ENCODE measurements at places on chromosomes 3 and 15.
A peak's percentile ranks its signal among the peaks of the same experiment; 100 is the strongest.

GRCh38 chr3:149339931-149340309, 6.5 kb upstream of the TM4SF18 start:
- peak overlapping the region; percentile 88 for H3K27ac ChIP-seq
- no peak overlapping the region for H3K4me3 ChIP-seq
- peaks cover 34% of the 10 kb centered on the region for H3K4me1 ChIP-seq

DNA sequence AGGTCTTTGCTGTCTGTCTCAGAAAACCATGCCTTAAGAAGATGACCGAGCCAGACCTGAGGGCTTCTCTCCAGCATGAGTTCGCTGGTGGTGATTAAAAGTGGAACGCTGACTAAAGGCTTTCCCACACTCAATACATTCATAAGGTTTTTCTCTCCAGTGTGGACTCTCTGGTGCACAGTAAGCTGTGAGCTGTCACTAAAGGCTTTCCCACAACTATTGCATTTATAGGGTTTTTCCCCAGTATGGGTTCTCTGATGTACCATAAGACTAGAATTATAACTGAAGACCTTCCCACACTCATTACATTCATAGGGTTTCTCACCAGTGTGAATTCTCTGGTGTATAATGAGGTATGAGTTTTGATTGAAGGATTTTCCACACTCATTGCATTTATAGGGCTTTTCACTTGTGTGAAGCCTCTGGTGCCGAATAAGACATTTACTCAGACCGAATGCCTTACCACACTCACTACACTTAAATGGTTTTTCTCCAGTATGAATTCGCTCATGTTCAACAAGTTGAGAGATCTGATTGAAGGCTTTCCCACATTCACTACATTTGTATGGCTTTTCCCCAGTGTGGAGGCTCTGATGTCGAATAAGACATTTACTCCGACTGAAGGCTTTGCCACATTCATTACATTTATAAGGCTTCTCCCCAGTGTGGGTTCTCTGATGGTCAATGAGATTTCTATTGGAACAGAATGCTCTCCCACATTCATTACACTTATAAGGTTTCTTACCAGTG, 21.9 kb upstream of the ZNF445 start:
- peaks cover 18% of the 10 kb centered on the region for H3K36me3 ChIP-seq
- no peak for DNase-seq
- no peaks in the 10 kb centered on the region for H3K4me1 ChIP-seq
- H3K27me3 ChIP-seq = no peaks in the 10 kb centered on the region

DNA sequence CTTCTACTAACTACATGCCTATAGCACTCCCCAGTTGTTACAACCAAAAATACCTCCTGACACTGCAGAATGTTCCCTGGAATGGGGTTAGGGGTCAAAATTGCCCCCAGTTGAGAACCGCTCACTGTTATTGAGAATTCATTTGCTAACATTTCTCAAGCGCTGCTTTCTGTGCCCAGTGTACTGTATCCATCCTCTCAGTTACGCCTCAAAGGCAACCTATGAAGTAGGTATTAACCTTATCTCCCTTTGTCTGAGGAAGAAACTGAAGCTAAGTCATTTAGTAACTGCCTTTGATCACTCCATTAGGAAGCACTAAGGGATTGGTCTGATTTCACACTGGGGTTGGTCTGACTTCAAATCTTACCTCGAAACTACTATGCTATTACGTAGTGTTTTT, 70.1 kb downstream of the CADPS start:
- no peak overlapping the region for H3K4me3 ChIP-seq
- H3K36me3 ChIP-seq = no peaks in the 10 kb centered on the region
- no peaks in the 10 kb centered on the region for H3K4me1 ChIP-seq
- no peak for DNase-seq

DNA sequence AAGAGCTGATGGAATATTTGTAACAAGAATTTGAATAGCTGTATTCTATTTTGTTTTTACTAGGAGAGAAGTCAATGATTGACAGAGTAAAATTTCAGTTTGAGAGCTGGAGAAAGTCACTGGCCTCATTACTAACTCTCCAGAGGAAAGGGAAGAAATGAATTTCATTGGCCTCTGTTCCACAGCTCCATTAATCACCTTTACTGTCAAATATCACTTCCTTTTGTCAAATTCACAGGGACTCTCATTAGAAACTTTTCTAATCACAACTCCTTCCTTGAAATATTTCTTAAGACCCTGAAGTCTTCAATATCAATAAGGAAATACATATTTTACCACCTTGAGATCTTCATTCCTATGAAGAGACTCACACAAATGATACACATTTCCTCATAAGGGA, 379.9 kb upstream of the RASGRP1 start:
- no peak overlapping the region for H3K4me3 ChIP-seq
- DNase-seq = no peak
- no peak overlapping the region for H3K27ac ChIP-seq
- H3K27me3 ChIP-seq = no peaks in the 10 kb centered on the region
- H3K4me1 ChIP-seq = no peaks in the 10 kb centered on the region

GRCh38 chr3:14278799-14279625, 100.4 kb downstream of the LSM3 start:
- H3K36me3 ChIP-seq = no peaks in the 10 kb centered on the region
- H3K4me1 ChIP-seq = no peaks in the 10 kb centered on the region
- DNase-seq = no peak
- no peak overlapping the region for H3K4me3 ChIP-seq

DNA sequence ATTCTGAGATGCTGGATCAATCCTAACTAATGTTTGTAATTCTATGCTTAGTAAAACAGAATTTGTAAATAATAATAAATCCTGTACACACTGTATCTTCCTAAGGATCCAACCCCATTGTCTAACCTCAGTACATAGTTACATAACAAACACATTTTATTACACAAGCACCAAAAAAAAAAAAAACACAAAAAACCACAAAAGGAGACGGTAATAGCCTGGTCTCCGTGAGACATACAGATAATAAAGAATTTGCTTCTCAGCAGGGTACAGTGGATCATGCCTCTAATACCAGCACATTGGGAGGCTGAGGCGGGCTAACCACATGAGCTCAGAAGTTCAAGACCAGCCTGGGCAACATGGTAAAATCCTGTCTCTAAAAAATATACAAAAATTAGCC, 558.7 kb downstream of the MAGI1 start:
- H3K27ac ChIP-seq = no peak overlapping the region
- no peak overlapping the region for H3K4me3 ChIP-seq
- peaks cover 7% of the 10 kb centered on the region for H3K36me3 ChIP-seq

- H3K4me1 ChIP-seq = no peaks in the 10 kb centered on the region
- DNase-seq = no peak
- no peaks in the 10 kb centered on the region for H3K36me3 ChIP-seq
- no peaks in the 10 kb centered on the region for H3K27me3 ChIP-seq
- no peak overlapping the region for H3K4me3 ChIP-seq
- no peak overlapping the region for H3K27ac ChIP-seq
Measured at GRCh38 chr15:56568466-56569167, 103.7 kb upstream of the MNS1 start.

DNA sequence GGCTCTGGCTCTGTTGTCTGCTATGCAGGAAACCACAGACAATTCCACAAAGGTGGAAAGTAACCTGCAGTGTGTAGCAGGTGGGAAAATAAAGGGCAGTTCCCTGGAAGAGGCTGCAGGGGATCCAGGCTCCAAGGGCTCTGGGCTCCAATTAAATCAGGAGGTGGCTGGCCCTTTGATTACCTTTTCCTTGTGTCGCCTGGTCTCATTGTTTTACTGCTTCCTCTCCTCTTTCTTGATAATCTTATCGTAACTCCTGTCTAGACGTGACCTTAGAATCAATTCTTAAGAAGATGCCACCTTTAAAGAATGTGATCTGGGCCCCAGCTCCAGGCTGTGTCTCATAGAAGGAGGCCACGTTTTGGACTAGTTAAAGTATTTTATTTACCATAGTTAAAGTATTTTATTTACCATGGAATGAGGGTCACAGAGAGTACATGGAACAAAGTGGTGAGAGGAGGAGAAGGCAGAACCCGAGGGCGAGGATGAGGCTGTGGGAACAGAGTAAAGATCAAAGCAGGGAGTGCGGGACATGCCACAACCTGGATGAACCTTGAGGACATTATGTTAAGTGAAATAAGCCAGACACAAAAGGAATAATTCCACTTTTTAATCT, 237.5 kb upstream of the STT3B start:
- no peaks in the 10 kb centered on the region for H3K4me1 ChIP-seq
- no peak for DNase-seq

GRCh38 chr15:96331144-96331944, 844 bp downstream of the NR2F2 start:
- H3K36me3 ChIP-seq = peaks cover 23% of the 10 kb centered on the region
- peak overlapping the region; percentile 72 for H3K4me3 ChIP-seq
- no peak for DNase-seq
- peaks cover 5% of the 10 kb centered on the region for H3K4me1 ChIP-seq

- no peaks in the 10 kb centered on the region for H3K4me1 ChIP-seq
- no peak overlapping the region for H3K27ac ChIP-seq
- H3K36me3 ChIP-seq = no peaks in the 10 kb centered on the region
- no peaks in the 10 kb centered on the region for H3K27me3 ChIP-seq
- no peak overlapping the region for H3K4me3 ChIP-seq
- DNase-seq = no peak
Measured at GRCh38 chr3:62589078-62589477, 215.7 kb upstream of the FEZF2 start.

GRCh38 chr3:109460961-109461360, 123.6 kb upstream of the DPPA4 start:
- H3K36me3 ChIP-seq = no peaks in the 10 kb centered on the region
- H3K27me3 ChIP-seq = no peaks in the 10 kb centered on the region
- no peak overlapping the region for H3K27ac ChIP-seq
- H3K4me1 ChIP-seq = no peaks in the 10 kb centered on the region
- H3K4me3 ChIP-seq = no peak overlapping the region
- DNase-seq = no peak

DNA sequence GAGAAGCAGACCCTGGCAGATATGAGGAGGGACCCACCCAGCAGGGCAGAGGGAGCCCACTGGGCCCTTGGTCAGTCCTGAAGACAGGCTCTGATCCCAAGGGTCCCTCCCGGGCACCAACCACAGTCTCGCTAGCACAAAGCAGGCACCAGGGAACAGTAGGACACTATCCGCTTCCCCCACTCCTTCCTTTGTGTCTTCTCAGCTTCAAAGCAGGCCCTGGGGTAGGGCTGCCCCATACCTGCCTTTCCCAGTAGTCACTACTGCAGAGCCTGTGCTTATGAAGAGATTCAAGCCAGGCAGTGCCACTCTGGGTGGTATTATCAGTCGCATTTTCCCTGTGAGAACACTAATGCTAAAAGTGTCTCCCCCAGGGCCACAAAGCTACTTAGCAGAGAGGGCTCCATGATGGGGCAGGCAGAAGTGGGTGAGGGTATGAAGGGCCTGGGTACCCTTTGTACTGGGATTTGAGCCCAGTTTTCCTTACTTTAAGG, 32.7 kb downstream of the SRPRB start:
- no peak overlapping the region for H3K27ac ChIP-seq
- H3K4me3 ChIP-seq = no peak overlapping the region
- no peaks in the 10 kb centered on the region for H3K36me3 ChIP-seq
- no peak for DNase-seq
- H3K27me3 ChIP-seq = no peaks in the 10 kb centered on the region

DNA sequence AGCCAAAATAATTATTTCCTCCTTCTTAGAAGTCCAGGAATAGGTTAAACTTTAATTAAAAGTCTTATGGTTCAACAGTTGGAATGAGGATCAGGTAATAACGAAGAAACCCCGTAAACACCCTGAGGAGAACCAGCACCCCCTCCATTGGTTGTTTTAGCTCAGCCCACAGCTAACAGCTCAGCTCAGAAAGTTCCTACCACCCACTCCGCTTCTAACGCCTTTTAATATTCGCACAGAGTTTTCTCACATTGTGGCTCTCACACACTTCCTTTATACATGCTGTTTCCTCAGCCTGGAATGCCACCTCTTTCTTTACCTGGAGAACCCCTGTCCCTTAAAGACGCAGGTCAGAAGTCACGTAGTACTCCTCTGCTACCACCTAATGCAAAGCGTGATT, 17.0 kb downstream of the CX3CR1 start:
- H3K27me3 ChIP-seq = no peaks in the 10 kb centered on the region
- no peak overlapping the region for H3K4me3 ChIP-seq
- H3K27ac ChIP-seq = no peak overlapping the region
- H3K4me1 ChIP-seq = no peaks in the 10 kb centered on the region
- DNase-seq = no peak
- H3K36me3 ChIP-seq = no peaks in the 10 kb centered on the region

DNA sequence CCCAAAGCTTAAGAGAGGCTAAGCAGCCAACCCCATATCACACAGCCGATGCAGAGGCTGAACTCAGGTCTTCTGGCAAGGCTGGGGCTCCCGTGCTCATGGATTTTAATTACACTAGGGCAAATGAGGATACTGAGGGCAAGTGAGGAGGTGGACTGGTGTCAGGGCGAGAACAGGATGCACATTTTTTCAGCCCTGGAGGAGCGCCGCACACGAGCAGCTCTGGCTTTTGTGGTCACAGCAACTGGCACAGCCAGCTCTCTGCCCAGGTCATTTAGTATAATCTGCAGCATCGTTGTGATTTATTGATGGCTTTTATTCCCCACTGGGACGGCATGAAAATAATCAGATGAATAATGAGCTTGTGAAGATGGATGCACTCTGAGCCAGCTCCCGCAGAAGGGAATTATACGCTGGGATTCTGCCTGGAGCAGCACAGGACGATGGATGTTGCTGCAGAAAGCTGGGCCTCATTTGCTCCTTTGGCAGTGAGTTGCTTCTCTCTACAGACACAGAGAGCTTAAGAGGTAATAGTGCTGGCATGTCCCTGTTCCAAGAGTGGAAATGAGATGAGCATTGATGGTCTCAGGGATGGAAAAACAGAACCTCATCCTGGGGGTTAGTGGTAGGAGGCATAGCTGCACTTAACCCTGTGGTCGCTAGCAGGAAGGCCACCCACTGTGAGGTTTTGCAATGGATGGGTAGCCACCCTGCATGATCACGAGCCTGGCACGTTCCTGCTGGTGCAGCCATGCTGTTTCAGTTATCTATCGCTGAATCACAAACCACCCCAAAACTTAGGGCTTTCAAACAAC, 135.4 kb downstream of the UACA start:
- no peaks in the 10 kb centered on the region for H3K4me1 ChIP-seq
- DNase-seq = no peak
- no peaks in the 10 kb centered on the region for H3K27me3 ChIP-seq
- H3K4me3 ChIP-seq = no peak overlapping the region
- H3K36me3 ChIP-seq = no peaks in the 10 kb centered on the region

DNA sequence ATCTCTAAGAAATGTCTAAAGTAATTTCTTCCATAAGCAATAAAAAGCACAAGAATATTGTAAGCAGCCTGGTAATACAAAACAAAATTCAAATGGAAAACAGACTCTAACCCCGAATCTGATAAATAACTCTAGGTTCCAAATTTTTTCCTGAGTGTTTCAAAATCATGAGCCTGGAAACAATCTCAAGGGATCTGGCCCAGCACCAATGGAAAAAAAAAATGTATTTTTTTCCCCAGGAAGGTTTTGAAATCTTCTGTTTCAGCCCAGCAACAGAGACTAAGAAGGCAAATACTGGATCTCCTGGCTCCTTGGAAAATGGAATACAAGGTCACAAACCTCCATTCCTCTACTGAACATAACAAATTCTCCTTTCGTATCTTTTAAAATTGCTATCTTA, 13.0 kb downstream of the TBC1D2B start:
- no peak overlapping the region for H3K4me3 ChIP-seq
- H3K27ac ChIP-seq = peak overlapping the region; percentile 64
- DNase-seq = no peak
- peaks cover 76% of the 10 kb centered on the region for H3K4me1 ChIP-seq
- no peaks in the 10 kb centered on the region for H3K36me3 ChIP-seq

- H3K4me1 ChIP-seq = peaks cover 3% of the 10 kb centered on the region
- H3K27ac ChIP-seq = peak overlapping the region; percentile 20
- peaks cover 60% of the 10 kb centered on the region for H3K36me3 ChIP-seq
- no peaks in the 10 kb centered on the region for H3K27me3 ChIP-seq
- DNase-seq = no peak
Measured at GRCh38 chr15:89174476-89174875, 46.9 kb downstream of the RLBP1 start.
